Amygdala (tissue), 56 donors: ENCODE measurements at places on chromosomes 2 and 18.
A peak's percentile ranks its signal among the peaks of the same experiment; 100 is the strongest.

- no peak for DNase-seq
Measured at GRCh38 chr2:158191076-158191895, 89.6 kb downstream of the UPP2 start.

GRCh38 chr2:15936277-15937104, 3.9 kb upstream of the MYCN start:
- DNase-seq = no peak

GRCh38 chr2:85199698-85200097, 66.5 kb downstream of the TCF7L1 start:
- no peak for DNase-seq

DNA sequence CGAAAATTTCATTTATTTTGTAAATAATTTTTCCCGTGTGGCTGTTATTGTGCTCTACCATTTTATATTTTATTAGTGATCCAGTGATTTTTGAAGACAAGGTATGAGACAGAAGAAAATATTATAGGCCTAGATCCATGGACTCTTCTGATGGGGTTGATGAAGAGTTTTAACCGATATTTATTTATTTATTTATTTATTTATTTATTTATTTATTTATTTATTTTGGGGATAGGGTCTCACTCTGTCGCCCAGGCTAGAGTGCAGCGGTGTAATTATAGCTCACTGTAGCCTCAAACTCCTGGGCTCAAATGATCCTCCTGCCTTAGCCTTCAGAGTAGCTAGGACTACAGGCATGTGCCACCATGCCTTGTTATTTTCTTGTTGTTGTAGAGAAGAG, 33.6 kb upstream of the RMND5A start:
- DNase-seq = no peak

DNA sequence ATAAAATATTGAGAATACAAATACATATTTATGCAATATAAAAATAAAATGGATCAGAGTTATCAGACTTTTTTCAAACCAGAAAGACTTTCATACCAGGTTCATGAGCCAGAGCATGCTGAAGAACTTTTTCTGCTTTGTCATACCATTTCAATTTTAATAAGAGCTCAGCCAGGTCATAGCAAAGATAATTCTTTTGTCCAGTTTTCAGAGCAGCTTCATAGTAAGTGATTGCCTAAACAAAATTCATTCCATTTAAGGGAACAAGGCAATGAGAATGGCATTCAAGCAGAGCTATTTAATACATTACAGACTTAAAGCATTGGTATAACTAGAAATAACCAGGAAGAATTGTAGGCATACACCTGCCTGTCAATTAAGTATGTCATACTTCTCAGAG, 42.3 kb downstream of the TTC21B start:
- no peak for DNase-seq

GRCh38 chr18:78980777-78981380, 1.3 kb downstream of the SALL3 start:
- DNase-seq = no peak

DNA sequence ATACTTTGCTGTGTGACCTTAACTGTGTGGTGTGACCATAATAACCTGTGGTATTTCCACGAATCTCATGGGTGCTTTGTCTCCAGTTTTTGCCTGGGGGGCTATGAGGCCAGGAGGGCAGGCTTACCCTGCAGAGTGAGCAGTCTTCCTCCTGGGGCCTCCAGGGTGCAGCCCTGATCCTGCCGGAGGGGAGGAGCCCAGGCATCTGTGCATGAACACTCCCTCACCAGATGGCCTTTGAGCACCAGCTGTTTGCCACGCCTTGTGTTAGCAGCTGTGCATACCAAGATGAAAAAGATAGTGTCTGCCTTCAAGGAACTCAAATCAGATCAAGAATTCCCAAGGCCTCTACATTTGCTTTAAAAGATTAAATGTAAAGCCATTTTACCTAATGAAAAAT, 75.0 kb upstream of the RBM44 start:
- DNase-seq = no peak

DNA sequence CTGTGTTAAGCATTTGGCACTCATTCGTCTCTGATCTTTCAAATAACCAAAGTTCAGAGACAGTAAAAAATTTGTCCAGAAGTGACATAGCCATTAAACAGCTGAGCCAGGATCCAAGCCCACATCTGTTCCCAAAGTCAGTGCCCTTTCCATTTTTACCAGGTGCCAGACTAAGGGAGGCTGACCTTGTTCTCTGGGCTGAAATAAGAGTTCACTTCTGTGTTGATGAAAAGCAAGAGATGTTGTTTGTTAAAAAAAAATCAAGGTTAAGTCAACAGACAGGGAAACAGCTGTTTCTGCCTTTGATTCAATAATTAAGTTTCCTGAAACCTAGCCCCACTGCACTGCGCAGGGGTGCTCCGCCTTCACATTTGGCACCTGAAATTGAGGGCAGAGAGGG, 117.1 kb downstream of the PRKRA start:
- no peak for DNase-seq

DNA sequence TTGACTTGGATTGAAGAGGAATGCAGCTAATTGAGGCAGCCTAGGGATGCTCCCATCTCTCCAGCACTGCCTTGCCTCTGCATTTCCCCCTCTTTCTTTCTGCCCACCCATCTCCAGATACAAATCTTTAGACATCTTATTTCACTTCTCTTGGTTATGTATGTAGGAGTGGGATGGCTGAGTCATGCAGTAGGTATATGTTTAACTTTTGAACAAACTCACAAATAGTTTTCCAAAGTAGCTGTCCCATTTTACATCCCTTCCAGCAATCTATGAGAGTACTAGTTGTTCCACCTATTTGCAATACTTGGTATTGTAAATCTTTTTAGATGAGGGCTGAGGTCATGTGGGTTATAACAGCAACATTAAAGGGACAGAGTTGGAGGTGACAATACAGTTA, 329.9 kb downstream of the DYSF start:
- DNase-seq = no peak

DNA sequence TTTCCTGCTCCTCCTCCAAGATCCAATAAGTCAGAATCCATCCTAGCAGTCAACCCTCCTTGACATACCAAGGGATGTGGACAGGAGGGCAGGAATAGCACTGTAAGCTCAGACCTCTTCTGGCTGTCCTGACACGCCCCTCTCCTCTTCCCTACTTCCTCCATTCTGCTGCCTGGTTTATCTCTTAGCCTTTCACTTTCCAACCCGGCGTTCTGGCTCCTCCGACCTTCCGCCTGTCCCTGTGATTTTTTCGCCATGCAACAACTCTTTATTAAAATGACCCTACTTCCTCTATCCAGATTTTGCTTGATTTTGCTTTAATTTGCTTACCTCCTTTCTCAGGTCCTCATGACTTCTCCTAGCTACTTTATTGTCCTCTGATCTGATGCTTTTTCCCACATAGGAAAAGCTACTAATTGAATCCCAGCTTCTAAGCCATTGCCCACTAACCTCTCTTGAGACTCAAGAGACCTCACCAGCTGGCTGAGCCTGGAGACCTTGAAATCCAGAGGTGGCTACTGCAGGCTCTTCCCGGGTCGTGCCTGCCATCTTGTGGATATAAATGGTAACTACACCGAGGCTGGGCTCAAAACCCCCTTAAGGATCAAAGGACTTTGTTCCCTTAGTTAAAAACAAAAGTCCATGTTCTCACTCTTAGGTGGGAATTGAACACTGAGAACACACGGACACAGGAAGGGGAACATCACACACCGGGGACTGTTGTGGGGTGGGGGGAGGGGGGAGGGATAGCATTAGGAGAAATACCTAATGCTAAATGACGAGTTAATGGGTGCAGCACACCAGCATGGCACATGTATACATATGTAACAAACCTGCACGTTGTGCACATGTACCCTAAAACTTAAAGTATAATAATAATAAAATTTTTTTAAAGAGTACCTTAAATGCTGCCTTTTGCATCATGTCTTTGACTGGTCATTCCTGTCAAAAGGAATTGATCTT, 139.4 kb downstream of the AKAIN1 start:
- DNase-seq = peak; percentile 22

DNA sequence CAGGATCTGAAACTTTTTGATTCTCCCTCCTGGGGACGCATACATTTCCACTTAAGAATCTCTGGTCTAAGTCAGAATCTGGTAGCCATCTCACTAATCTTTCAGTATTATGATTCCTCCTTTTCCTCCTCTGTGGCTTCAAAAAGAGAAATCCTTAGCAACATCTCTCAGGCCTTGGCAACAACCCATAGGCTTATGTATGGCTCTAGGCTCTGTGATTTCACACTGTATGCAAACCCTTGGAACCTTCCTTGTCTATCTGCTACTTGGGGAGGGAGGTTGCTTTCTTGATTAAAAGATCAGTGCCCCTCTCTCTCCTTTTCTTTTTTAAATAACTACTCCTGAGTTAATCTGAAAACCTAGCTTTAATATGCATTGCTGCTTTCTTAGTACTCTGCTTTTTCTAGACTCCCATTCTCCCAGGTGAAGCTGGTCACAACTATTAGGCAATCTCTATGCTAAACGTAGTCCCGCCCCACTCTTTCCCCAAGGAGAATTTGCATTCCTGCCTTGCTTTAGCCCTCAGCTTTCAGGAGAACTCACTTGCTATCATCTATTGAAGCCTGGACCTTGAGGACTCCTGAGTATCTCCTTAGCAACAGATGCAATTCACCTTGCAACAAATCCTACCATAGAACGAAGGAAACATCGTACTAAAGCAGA, 72.2 kb upstream of the L3MBTL4 start:
- DNase-seq = no peak

DNA sequence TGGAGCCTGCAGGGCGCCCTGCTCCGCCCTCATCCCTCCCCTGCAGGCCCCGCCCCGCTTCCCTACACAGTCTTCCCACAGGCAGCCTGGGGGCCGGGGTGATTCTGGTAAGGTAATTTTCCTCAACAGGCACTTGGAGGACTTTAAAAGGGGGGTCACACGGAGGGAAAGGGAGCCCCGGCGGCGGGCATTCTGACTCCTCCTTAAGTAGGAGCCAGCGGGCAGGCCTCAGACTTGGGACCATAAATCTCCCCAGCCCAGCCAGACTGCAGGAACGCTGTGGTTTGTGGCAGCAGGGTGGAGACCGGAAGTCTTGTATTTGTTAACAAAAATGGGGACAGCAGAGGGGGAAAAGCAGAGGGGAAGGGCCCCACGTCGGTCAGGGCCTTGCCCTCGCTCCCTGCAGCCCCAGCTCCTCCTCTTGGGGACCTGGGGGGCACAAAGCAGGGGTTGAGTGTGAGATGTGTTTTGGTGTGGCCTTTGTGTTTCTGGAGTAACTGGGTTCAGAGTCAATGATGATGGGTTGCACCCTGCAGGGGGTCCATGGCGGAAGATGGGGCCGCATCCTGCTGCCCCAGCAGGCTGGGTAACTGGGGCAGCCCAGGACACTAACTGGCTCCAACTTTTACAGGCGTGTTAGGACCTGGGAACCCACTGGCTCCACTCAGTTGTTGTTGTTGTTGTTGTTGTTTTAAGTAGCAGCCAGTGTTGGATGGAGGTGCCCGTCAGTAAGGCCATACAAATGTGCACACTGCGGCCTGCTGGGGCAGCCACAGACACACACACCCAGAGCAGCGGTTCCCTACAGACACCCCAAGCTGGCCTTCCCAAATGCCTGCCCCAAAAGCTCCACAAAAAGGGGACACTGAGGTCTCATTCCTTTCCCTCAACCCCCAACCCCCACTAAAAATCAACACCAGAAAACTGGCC, 27.7 kb downstream of the SMAD7 start:
- DNase-seq = no peak

GRCh38 chr2:105114551-105114950, 76.7 kb downstream of the MRPS9 start:
- no peak for DNase-seq

DNA sequence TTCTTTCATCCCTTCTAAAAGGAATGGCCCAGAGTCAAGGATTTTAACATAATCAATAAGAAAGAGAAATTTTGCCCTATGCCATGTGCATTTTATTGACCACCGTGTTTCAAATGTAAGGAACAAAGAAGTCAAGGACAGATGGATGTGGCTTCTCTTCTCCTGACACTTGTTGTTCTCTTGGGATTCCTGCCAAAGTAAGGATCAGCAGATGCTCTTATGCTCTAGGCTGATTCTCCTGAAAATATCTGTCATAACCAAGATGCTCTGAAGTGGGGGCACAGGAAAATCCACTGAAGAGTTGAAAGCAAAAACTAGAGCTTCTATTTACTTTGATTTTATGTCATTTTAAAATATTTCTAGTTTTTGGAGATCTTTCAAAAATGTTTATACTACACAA, 72.9 kb upstream of the SYT4 start:
- no peak for DNase-seq
